Activated CD4-positive, alpha-beta memory T cell treated with anti-CD3 and anti-CD28 coated beads, Interleukin-2, amount 10 ng/mL, durations not matched to agents 7 days and 5 days (primary cell): ENCODE measurements at places on chromosomes 1 and 21.

- DNase-seq: no peak
Measured at GRCh38 chr1:154178013-154178412, 13.9 kb downstream of the TPM3 start.

GRCh38 chr21:38242061-38242460 lies 14.7 kb upstream of the KCNJ15 start:
- no peak for DNase-seq

GRCh38 chr1:85262985-85263384 lies 3.5 kb upstream of the C1orf52 start:
- DNase-seq: no peak

DNA sequence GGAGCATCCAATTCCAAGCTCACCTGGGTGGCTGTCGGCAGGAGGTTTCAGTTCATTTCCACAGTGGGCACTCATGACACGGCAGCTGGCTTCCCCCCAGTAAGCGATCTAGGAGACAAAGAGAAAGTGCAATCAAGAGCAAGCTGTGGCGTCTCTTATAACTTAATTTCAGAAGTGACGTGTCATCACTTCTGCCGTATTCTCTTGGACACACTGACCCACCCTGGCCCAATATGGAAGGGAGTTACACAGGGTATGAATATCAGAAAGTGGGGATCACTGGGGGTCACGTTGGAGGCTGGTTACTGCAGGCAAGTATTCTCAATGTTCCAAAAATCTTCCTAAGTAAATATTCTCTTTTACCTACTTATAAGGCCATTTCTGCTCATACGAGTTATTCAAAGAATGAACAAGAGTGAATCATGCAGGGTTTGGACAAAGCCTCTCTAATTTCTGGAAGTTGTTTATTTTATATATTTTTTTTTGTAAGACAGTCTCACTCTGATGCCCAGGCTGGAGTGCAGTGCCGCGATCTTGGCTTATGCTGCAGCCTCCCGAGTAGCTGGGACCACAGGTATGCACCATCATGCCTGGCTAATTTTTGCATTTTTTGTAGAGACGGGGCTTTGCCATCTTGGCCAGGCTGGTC lies 46.5 kb upstream of the GREM2 start:
- no peak for DNase-seq

DNA sequence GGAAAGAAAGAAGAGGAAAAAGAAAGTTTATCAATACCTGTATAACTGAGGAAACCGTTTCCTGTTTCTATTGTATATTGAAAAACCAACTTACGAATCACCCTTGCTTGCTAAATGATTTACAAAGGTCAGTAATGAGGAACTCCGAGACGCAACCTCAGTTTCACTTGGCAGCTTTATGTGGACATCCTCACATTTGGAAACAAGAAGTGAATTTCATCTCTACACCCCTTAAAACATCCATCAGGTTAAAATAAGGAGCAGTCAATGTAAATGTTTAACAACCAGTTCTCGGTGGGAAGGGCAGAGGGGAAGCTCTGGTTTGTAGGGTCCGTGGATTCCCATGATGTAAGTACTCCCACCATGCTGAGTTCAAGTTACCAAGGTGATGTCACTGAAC lies 481.7 kb upstream of the RUNX1 start:
- no peak for DNase-seq

DNA sequence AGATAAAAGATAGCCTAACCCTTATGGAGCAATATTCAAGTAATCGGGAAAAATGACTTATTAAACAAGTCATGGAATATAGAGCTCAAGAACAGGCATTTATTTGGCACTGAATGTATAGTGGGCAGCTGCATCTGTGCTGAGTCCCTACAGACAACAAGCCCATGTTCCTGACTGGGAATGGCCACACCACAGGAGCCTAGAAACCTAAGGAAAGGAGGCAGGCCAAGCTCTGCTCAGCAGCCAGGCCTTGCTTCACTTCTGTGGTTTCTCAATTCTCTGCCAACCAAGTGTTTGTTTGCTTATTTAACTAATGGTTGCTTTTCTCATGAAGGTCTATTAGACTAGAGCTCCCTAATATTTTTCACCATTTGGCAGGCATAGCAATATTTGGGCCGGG lies 21.5 kb downstream of the AK2 start:
- DNase-seq: no peak

DNA sequence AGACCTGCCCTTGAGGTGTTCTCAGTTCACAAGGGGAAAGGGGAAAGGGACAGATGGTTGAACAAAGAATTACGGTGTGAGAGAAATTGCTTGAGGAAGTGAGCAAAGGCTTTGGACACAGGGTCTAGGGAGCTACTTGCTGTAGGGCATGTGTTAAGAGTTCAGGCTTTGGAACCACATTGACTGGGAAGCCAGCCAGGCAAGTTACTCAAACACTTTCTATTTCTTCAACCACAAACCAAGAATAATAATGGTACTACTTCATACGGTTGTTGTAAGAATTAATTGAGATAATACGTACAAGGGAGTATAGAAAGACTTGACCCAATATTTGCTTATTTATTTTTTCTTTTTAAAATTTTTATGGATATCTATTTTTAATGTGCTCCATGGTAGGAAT lies 26.6 kb downstream of the AK4 start:
- no peak for DNase-seq

DNA sequence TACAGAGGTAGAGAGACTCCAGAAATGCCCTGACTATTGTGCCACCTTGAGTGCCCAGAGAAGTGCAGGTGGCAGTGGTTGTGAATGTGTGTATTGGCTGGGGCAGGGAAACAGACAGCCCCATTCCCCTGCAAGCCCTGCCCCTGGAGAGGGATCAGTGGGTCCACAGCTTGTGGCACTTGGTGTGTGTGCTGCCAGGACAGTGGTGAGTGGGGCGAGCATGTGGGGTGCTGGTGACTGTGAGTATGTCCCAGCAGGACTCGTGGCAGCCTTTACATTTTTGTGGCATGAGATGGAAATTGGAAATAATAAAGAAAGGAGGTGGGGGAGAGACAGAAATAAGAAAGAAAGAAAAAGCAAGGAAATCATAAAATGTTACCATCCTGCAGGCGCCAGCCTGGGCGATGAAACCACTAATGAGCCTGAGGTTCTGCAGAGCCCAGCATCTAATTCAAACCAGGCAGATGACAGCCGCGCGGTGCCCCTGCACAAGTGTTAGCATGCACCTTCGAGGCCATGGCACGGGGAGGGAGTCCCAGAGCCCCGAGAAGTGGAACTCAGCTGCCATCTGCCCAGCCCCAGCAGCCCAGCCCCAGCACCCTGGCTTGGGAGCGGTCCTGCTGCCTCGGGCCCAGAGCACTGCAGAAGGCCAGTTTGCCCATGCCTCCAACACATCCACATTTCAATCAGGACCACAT lies 49.1 kb upstream of the ZBTB40 start:
- DNase-seq: no peak

DNA sequence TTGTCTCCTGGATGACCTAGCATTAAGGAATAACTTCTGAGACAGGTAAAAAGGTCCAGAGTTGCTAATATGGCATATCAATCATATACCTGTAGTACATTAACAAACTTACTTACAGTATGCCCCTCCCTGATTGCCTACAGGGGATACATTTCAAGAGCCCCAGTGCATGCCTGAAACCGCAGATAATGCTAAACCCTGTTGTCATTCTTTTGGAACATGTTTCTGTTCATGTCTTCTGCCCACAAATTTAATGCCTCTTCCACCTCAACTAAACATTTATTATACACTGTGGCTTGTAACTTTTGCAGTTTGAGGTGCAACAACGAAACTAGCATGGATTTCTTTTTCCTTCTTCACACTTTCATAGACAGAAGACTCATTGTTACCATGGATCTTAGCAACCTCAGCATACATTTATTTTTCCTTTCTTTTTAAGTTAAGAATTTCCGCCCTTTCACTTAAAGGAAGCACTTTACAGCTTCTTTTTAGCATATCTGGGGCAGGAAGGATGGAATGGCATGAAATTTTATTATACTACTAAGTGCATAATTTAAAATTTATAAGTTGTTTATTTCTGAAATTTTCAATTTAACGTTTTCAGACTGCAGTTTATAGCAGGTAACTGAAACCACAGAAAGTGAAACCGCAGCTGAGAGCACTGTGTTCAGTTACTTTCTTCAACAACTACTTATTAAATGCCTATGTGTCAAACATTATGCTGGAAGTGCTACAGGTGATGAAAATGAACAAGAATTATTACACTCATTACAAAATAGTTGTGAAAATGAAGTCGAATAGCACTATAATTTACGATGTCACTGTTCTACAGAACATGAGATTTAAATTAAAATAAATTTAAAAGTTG lies 25.3 kb downstream of the F13B start:
- DNase-seq: no peak

DNA sequence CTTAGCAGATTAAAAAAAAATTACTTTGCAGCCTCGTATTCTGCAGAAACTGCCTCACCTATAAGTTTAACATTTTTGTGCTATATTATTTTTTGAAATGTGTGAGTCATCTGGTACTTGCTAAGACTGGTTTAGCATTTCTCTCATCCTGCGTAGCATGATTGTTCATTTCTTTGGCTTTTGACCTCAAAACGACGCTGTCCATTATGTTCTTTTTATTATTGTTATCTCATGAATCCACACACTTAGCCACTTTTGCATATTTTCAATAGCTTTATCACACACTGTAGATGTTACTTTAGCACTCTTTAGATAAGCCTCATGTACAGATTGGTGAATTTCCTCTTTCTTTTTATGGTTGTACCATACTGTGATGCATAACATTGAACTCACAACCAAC lies 1004.9 kb upstream of the NCAM2 start:
- no peak for DNase-seq

- no peak for DNase-seq
Measured at GRCh38 chr1:210344706-210345105, 16.0 kb downstream of the HHAT start.

DNA sequence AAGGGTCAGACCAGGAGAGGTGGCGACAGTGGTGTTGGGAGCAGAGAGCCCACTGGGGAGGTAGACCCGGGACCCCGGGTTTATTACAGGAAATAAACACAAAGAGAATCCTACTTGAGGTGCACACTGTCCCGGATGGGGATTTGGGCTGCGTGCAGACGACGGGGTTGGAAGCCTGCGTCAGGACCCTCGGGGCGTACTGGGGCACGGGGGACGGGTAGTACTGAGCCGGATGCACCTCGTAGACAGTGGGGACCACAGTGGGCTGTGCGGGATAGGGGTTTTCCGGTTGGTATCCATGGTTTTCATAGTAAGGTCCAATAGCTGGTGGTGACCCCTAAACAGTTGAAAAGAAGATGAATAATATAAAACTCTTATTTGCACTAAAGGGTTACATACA lies 13.7 kb downstream of the TMPRSS2 start:
- no peak for DNase-seq

DNA sequence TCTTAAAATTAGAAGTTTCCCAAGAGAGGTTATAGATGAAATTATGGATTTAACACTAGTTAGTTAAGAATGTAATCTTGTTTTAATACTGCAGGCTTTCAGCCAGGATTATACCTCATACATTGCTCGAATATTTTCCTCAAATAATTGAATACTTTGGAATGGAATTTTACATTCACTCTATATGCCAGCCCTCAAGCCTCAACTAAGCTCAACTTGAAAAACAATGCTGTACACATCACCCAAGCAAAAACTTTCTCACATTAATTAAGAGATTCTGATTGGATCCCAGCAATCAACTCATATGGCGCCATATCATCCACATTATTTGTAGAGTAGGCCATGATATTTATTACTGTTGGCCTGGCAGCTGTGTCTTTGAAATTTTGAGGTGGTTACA lies 710.7 kb upstream of the ADAMTS5 start:
- no peak for DNase-seq

DNA sequence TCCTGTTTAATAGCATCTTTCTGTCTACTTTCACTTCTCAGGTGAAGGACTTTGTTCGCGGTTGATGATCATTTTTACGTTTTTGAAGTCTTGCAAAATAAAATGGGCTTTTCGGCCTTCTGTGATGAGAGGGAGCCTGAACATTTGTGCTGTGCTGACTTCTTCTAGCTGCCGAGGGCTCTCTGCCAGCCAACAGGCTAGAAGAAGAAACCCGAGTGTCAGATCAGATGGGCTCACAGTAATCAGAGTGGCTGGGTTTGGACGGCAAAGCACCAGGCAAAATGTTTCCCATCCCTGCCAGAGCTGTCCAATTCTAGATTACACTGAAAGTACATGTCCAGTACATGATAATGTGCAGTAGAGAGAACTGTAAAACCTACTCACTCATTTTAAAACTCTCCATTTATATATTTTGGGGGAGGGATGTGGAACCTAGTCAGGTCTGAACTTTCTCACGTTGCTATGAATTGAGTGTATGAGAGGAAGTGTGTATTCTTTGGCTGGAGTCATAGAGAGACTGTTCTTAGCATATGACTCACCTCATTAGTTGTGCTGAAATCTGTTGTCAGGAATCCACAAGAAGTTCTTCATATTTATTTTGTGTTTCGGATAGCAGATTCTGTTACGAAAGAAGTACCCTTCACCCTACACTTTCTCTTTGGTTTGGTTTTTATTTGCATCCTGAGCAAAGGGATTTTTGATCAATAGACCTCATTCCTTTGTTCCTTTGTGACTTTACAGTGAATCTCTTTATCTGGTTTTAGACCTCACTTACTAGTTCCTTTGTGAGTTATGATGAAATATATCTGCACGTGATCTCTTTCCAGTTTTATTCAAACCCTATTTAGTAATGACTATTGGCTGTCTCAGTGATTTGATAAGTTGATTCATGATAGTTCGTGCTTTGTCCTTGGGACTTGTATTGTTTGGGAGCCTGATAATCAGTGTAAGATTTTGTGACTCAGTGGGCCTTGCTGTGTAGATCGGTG lies 4.8 kb downstream of the ATP1A1 start:
- DNase-seq: peak; percentile 49

DNA sequence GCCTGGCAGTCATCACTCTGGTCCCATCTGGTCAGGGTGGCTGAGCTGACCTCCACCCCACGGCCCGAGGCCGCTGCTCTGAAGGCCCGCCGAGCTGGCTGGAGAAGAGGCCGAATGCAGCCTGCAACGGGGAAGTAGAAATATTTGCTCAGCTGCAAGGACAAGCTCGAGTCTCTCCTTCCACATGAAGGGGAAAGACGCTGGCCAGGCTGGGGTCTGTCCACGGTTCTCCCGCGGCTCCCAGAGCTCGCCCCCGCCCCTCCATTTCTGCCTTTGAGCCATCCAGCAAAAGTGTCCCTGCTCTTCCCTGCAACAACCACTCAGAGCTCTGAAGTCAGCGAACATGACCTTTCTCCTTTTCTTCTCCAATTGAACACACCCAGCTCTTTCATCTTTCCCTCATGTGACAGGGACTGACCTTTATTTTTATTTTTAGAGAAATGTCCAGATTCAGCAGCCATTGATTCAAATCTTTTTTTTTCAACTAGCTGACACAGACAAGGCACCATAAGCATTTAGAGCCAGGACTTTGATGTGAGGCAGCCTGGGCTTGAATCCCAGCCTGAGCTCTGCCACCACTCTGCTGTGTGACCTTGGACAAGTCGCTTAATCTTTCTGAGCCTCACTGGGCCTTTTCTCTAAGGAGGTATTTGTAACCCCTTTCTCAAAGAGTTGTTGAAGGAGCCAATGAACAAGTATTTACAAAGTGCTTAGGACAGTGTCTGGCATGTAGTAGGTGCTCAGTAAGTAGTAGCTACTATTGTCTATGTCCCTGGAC lies 149.3 kb upstream of the WNT4 start:
- DNase-seq: no peak
